ENCODE measurements at places on chromosomes 5 and 9.

- DNase-seq, result peak; percentile 0
Measured at GRCh38 chr5:161966564-161966963, 101.0 kb upstream of the GABRG2 start.

- no peak for DNase-seq
Measured at GRCh38 chr9:95924987-95925386, 49.5 kb downstream of the ERCC6L2 start.

DNA sequence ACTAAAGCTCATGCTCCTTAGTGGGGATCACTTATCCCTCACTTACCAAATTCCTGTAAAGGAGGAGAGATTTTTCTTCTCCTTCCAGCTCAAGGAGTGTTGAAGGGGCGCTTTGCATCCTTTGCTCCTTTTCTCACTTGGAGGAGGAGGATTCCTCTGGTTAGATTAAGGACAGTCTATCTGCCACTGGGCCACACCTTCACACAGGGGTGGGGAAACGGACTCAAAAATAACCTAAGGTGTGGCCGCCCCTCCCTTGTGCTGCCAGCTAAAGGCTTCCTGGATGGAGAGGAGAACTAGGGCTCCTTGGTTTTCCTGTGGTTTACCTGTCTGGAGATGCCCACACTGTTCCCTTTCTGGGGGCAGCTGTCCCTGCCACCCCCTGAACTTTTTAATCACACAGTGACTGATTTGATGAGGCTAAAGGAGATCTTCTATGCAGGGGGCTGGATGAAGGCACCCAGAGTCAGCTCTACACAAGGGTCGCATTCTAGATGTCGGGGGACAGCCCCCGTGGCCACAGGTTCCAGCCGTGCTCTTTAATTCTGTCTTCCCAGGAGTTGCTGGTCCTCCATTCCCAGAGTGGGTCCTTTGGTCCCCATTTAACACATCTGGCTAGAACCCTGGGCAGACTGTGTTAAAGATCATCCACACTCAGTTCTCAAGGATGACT lies 14.4 kb downstream of the GLRX start:
- no peak for DNase-seq

DNA sequence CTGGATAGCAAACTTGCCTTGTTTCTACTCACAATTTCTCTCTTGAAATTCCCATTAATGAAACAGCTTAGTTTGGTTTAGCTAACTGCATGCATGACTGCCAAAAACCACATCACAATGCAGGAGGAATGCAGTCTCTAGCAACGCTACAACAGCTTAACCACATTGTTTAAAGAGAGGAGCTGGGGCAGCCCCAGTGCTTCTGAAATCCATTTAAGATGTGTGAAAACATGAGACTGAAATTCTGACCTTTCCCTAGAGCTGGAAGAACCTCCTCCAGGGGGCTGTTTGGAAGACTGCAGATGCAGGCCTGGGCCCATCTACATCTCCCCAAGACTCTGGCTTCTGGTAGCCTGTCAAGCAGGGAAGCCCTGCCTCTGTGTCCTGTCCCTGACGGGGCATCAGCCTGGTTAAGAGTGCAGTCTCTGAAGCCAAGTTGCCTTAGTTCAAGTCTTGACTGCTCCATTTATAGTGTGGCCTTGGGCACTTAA lies 157.1 kb downstream of the ZNF462 start:
- DNase-seq, result peak; percentile 96

DNA sequence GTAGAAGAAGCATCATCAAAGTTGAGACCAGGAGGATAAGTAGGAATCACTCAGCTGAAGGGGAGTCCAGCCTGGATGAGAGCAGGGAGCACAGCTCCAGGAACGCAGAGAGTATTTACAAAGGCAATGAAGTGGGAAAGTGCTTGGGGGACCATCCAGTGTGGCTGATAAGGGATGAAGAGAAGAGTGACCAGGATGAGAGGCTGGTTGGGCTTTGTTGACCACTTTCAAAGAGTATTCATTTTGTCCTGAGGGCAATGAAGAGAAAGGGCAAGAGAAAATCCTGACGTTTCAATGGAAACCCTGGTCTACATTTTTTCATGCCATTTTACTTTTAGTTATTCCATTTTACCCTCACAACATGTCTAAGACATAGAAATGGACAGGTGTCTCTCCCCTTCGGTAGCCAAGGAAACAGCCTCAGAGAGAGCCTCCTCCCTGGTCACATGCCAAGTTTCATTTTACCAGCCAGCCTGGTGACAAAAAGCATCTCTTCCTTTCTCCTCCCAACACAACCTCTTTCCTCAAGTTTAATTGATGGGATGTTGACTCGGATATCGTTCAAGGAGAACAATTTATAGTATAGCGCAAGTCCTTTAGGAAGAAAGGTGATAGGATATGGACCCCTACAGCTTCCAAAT lies 492.7 kb upstream of the CLINT1 start:
- DNase-seq, result no peak

GRCh38 chr5:39608024-39608423 lies 183.2 kb upstream of the DAB2 start:
- no peak for DNase-seq

- DNase-seq, result peak; percentile 20
Measured at GRCh38 chr5:84285641-84286637, 98.7 kb downstream of the EDIL3 start.

- peak; percentile 42 for DNase-seq
Measured at GRCh38 chr5:171162596-171162995, 146.5 kb upstream of the TLX3 start.

DNA sequence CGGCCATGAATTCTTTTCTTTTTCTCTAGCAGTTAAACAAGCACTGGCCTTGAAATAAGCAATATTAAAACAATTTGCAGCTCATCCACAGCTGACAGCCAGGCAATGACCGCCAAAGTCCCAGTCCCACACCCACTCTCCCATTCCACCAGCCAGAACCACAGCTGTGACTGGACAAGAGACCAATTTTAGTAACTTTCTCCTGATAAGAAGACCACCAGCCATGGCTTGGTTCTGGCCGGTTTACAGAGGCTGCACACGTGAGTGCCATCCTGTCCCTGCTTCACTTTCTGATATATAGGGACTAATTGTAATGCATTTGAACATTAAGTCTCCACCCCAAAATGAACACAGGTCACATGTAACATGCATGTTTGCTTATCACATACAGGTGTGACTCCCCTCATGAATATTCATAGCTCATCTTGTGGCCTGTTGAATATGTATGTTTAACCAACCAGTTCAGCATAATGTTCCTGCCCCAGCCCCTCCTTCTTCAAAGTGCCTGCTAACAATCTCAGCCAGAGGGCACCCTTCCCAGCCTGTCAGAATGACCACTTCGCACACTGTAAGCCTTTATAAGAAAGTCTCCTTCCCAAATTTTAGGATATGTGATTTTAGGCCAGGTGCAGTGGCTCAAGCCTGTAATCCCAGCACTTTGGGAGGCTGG lies 23.9 kb upstream of the FANCC start:
- no peak for DNase-seq

DNA sequence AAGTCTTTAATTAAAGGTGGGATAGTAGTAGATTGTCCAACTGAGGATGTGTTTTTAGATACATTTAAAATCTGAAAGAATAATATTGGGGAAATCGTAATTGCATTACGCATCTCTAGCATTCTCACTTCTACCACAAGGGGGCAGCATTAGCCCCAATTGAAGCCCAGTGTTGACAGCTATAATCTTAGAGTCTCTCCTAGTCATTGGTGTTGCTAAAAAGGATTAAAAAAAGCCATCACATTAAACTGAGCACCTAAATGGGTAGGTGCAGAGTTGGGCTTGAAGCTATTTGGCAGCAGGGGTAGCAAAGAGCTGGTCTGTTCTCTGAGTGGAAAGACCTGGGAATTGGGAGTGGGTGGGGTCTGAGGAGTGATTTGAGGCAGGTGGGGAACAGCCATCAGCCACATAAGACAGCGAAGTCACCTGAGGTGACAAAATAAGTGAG lies 177.2 kb downstream of the OSTF1 start:
- DNase-seq, result peak; percentile 38

- DNase-seq, result no peak
Measured at GRCh38 chr9:138096519-138096845, 218.9 kb downstream of the CACNA1B start.

DNA sequence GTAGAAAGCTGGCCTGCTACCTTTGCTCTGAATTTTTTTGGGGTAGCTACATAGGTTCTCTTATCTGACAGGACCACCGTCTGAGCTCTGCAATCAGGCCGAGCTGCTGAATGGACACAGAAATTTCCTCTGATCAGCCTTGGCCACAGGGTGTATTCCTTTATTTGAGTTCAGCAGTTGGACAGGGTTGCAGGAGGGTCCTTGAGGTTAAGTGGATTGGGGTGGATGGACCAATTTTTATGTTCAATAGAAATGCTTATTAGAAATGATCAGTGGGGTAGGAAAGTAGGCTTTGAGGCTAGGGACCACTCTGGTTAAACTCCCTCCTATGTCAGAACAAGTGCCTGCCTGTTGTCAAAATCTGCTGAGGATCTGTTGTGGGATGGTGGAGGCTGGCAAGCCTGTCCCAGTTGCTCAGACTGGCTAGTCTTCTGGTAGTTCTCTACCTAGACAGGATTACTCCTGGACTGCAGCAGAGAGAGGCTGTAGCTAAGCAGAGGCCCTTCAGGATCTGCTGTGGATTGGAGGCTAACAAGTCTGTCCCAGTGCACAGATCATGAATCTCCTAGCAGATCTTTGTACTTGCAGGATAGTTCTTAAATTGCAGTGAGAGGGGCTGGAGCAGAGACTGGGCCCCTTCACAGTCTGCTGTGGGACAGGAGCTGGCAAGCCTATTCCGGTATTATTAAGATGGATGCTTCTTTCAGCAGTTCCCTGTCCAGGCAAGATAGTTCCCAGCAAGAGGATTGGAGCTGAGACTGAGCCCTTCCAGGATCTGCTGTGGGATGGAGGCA lies 18.0 kb downstream of the XRCC4 start:
- DNase-seq, result no peak

GRCh38 chr5:142473038-142473437 lies 148.2 kb upstream of the SPRY4 start:
- no peak for DNase-seq

- no peak for DNase-seq
Measured at GRCh38 chr9:76311537-76311936, 82.7 kb downstream of the RFK start.

GRCh38 chr9:108704156-108704852 lies 151.5 kb downstream of the ACTL7B start:
- peak; percentile 47 for DNase-seq

DNA sequence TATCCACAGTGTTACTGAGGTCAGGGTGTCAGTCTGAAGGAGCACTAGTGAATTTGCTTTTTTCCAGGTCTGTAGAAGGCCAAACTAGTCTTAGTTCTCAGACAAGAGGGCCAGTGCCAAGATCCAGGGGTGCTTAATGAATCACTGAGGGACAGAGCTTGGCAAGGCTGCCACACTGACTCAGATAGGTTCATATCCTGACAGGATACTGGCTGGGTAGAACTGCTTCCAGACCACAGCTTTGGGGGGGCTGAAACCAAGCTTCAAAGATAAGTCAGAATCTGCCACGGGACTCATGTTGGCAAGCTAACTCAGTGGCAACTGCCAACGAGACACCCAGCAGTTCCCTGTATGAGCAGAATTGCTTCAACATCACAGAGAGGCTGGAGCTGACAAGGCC lies 1125.4 kb downstream of the EFNA5 start:
- DNase-seq, result no peak

GRCh38 chr5:168270476-168270875 lies 21.0 kb upstream of the WWC1 start:
- DNase-seq, result peak; percentile 51

DNA sequence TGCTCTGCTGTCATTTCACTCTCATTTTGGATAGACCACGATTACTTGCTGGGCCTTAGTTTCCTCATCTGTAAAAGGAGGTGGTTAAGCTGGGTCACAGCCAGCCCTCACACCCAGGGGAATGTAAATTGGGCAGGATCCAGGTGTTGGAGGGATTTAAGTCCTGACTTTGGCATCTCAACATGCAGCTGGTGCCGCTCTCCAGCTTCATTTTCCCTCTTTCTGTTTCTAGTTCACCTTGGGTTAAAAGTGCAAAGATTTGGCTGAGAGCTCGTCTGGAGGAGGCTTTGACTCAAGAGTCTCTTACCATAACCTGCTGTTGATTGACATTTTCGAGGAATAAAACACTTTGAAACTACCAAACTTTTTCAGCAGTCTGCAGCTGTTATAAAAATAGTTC lies 144.3 kb upstream of the DHFR start:
- no peak for DNase-seq

DNA sequence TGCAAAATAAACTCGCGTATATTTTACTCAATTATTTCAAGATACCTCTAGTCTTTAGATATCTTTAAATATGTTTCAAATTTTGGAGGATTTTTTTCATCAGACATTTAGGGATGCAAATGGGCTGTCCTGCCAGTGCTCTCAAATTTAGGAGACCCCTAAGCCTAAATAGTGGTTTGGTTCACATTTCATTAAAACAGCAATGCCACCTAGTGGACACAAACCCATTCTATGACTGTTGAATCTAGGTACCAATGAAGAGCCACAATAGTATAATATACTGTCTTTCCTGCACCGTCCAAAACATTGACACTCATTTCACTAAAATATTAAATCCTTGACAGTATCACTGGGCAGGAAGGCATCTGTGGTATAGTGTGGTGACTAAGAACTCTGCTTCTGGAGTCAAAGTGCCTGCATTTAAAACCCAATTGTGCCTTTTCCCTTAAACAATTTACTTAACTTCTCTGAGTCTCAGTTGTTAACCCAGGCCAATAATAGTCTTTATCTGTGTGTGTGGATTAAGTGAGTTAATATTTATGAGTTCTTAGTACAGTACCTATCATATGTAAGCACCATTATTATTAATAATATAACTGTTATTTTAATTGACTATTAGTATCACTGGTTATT lies 148.0 kb downstream of the RORB start:
- peak; percentile 10 for DNase-seq

DNA sequence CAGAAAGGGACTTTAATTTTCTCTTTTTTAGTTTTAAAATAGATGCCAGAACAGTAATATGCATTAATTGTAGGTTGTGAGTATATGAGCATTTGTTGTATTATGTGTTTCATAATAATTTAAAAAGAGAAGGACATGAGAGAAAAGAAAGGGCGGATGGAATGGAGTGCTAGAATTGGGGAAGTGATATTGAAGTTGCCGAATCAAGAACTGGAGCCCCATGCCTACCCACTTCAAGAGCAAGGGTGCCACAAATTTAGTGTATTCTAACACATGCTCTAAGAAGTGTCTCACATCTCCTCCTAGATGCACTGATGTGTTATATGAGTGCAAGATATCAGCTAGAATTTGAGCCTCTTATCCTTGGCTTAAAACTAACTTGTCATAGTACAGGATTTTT lies 43.6 kb upstream of the FYB1 start:
- no peak for DNase-seq

- no peak for DNase-seq
Measured at GRCh38 chr5:115894342-115894741, 52.6 kb downstream of the AP3S1 start.

DNA sequence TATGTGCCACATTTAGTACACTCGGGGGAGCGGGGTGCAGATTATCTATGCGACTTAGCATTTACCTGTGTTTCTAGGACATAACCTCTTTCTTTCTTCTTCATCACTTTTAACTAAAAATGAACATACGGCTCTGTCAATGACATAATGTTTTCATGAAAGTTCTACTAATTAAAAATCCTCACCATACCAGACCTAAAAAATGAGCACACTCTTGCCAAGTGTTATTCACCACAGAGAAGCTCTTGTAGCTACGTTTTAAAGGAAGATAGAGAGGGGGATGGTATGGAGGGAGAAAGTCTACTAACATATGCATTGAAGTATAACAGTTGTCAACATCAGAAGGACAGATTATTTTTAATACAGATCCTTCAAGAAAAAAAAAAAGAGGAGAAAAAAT lies 1.6 kb downstream of the CDH10 start:
- no peak for DNase-seq
